ENCODE measurements at places on chromosomes 13 and 19. TPM values are rescaled to one million over a fixed set of nuclear protein-coding genes. Genes with fewer than 3 reads are reported as not detected.

GRCh38 chr13:43111559-43112400 lies 88.4 kb downstream of the DNAJC15 start:
- no peak for DNase-seq

Gene COG3
- polyA plus RNA-seq: 28.2 TPM

Gene HCN2
- 0.33 TPM for polyA plus RNA-seq

Gene KLK1
- not detected for polyA plus RNA-seq

Gene ZFP36
- polyA plus RNA-seq: 4.1 TPM
